ENCODE measurements at places on chromosomes 2 and 18. TPM values are rescaled to one million over a fixed set of nuclear protein-coding genes. Genes with fewer than 3 reads are reported as not detected.

DNA sequence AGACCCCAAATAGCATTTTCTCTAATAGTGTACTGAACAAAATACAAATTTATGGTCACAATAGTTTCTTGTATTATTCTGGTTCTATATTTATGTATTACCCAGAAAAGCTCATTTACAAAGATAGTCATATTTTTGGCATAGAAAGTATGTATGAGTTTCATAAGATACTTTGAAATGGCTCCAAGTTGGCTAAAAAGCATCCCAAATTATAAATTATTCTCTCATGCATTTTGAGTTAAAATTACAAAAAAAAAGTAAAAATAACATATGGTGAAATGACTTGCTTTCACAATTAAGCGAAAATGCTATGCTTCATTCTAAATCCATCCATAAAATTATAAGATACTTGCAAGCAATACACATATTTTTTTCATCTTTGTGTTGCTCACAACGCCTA lies 530.7 kb downstream of the ZNF804A start:
- H3K4me1 ChIP-seq = no peaks in the 10 kb centered on the region
- H3K36me3 ChIP-seq = no peaks in the 10 kb centered on the region

DYSF gene
- polyA plus RNA-seq = 0.18 TPM

DNA sequence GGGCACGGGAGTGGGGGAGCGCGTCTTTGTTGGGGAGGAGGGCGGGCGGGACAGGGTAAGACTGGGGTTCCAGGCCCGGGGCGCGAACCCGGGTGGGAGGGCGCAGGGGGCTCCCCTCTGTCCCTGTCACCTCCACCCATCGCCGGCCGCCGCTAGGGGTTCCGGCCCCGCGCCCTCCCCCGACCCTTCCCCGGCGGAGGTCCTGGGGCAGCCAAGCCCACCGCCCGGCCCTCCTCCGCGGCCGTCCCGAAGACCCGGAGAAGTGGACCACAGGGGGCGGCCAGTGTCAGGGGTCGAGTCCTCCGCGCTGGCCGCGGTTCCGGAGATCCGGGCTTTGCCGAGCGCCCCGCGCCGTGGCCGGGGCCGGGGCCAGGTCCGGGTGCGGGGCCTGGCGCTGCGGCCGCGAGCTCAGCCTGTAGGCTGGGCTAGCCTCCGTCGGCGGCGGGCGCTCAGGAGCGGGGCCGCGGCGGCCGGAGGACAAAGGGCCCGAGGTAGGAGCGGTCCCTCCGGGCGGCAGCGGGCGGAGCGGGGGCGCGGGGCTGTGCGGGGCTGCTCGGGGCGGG lies 16.6 kb upstream of the E2F6 start:
- H3K36me3 ChIP-seq = no peaks in the 10 kb centered on the region
- peak; percentile 99 for DNase-seq
- peak overlapping the region; percentile 62 for H3K4me3 ChIP-seq
- peaks cover 17% of the 10 kb centered on the region for H3K27me3 ChIP-seq

RAB17 gene
- polyA plus RNA-seq = 0.10 TPM

ZDBF2 gene
- polyA plus RNA-seq = 1.9 TPM

- DNase-seq = no peak
- H3K4me3 ChIP-seq = no peak overlapping the region
- H3K27ac ChIP-seq = no peak overlapping the region
- peaks cover 9% of the 10 kb centered on the region for H3K4me1 ChIP-seq
- H3K36me3 ChIP-seq = no peaks in the 10 kb centered on the region
These were observed 80.2 kb downstream of the CMPK2 start for GRCh38 chr2:6785493-6785892.

DNA sequence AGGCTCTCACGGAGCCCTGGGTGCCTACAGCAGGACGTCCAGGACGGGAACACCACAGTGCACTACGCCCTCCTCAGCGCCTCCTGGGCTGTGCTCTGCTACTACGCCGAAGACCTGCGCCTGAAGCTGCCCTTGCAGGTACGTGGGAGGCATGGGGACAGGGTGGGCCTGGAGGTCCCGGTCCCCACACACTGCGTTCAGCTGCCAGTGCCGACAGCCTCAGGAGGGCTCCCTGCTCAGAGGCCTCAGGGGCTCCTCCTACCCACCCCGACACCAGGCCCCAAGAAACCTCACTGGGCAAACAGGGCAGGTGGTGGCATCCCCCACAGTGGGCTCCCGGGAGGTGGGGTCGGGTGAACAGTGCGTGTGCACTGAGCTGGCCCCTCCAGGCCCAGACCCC lies 10.8 kb downstream of the ANO7 start:
- H3K36me3 ChIP-seq = no peaks in the 10 kb centered on the region
- no peaks in the 10 kb centered on the region for H3K27me3 ChIP-seq
- no peak overlapping the region for H3K27ac ChIP-seq

LCT gene
- not detected for polyA plus RNA-seq

GRCh38 chr18:56575819-56576663 lies 62.4 kb downstream of the TXNL1 start:
- peaks cover 4% of the 10 kb centered on the region for H3K4me1 ChIP-seq
- DNase-seq = peak; percentile 67
- H3K4me3 ChIP-seq = no peak overlapping the region
- no peak overlapping the region for H3K27ac ChIP-seq

DNA sequence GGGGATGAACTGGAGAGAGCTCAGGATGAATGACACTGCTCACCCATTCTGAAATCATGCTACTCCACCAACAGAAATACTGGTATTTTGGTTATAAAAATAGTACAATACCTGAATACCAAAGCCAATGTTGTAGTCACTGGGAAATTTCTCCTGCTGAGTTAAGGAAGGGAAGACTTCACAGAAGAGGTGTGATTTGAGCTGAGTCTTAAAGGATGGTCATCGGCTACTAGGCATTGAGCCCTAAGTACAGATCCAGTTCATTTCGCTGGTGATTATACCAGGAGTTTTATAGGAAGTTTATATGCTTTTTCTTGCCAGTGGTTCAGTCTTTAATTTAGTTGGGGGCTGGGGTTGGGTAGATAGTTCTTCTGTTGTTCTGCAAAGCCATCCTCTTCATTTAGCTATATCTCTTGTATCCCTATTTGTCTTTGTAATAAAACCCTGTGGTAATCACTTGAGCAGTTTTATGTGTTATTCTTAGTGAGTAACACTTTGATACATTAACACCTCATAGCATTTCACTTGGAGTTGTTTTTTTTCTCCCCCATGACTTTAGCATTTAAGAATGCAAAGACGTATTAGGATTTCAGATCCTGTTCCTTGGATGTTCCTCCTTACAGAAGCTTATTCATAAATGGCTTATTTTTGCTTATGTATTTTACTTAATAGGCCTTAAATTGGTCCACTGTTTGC lies 239.9 kb upstream of the FOSL2 start:
- H3K27me3 ChIP-seq = no peaks in the 10 kb centered on the region
- DNase-seq = no peak
- H3K4me1 ChIP-seq = no peaks in the 10 kb centered on the region
- peaks cover 15% of the 10 kb centered on the region for H3K36me3 ChIP-seq
- H3K4me3 ChIP-seq = no peak overlapping the region
